ENCODE measurements at places on chromosomes 5 and 9.

DNA sequence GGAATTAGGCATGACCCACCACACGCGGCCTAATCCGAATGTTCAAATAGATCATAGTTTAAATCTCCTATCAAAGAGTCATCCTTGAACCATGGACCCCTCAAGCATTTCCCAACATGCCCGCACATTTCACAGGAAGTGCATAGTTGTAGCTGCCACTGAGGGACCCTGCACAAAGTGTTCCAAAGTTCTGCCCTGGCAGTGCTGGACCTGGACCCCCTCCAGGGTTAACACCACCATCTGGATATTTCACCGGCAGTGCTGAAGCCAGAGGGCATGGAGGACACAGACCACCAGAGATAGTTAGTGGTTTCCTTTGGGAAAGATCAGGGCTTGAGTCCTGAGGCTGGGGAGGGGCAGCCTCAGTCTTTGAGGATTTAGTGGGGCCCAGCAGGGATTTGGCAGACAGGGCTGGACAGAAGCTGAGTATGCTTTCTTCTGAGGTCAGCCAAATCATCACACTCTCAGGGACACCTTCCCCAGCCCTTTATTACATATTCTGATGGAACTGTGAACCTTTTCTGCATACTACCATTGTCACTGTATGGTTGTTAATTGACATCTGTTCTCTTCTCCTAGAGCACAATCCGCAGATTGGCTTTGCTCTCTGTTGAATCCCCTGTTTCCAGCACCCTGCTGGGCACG is 143.6 kb upstream of the EFNA5 start:
- no peak for DNase-seq

GRCh38 chr9:127273326-127273725 is 8.8 kb downstream of the GARNL3 start:
- no peak for DNase-seq

DNA sequence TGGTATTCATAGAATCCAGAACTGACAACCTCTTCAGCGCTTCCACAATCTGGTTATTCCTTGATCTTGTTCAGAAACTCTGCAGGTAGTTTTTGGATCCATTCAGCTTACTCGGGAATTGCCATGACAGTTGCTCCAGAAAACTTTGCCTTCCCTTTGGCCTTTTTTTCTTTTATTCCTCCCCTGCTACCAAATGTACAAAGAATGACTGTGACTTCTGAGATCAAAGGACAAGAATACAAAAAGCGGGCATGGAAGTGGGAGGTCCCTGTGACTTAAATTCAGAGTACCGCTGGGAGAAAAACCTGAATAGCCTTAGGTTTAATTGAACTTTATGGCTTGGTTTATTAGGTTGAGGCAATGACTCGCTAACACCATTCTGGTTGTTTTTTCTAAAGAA is 59.5 kb downstream of the ADGRV1 start:
- no peak for DNase-seq

DNA sequence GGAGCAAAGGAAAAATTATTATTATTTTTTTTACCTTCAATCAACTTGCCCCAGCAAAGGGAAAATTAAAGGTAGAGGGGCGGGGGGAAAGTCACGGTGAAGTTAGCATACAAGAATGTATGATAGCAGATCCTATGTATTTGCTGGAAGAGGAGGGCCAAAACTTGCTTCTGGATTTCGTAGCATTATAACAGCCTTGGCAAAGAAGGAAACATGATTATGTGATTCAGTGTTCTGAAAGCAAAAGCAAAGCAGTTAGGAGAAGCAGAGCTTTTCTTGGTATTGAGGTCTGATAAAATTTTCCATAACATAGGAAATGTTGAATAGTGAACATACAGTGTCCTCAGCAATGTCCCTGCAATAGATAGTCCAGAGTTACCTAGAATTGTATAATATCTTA is 32.4 kb downstream of the MAST4 start:
- DNase-seq: no peak

- no peak for DNase-seq
These were observed 13.9 kb upstream of the HAND1 start for GRCh38 chr5:154491941-154492340.

- DNase-seq: no peak
These were observed 152.0 kb downstream of the PRR16 start for GRCh38 chr5:120615967-120616645.

GRCh38 chr5:176902102-176902814 is 3.1 kb upstream of the HK3 start:
- no peak for DNase-seq

All from NCI-H2107 (cell line).